Right ventricle myocardium inferior (tissue), 1 donor: ENCODE measurements at places on chromosomes 11 and 22. TPM values are rescaled to one million over a fixed set of nuclear protein-coding genes. Genes with fewer than 3 reads are reported as not detected.

DNA sequence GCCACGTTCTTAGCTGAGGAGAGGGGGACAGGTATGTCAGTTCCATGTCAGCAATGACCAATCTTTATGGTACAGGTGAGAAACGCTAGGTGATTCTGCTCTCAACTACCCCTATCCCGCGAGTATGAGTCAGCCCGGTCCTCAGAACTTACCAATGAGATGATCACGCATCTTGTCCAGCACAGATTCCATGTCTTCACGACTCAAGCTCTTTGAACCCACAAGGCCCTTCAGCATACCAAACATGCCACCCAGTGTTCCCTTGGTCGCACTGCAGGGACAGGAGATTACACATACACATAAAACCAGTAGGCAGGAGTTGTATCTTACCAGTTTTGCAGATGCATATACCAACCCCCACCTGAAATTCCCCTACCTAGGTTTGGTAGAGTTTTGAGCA, 2.9 kb downstream of the SRPRA start:
- no peak for DNase-seq

The FGF4 gene
- not detected for total RNA-seq

The CCDC157 gene
- 0.46 TPM for total RNA-seq

The CD248 gene
- 26.7 TPM for total RNA-seq

- no peak for DNase-seq
Measured at GRCh38 chr22:47174671-47175112, 412.2 kb downstream of the TBC1D22A start.
